ENCODE measurements at places on chromosomes 2 and 18.

- no peak for DNase-seq
These were observed 3.7 kb downstream of the RTP5 start for GRCh38 chr2:241873081-241873802.

GRCh38 chr2:231146665-231147064 lies 21.8 kb upstream of the HTR2B start:
- no peak for DNase-seq

GRCh38 chr2:17475286-17475685 lies 43.0 kb downstream of the RAD51AP2 start:
- no peak for DNase-seq

- DNase-seq = no peak
These were observed 134.3 kb downstream of the KLHL29 start for GRCh38 chr2:23519334-23519651.

- no peak for DNase-seq
These were observed 32.3 kb downstream of the EVA1A start for GRCh38 chr2:75528221-75528977.

- no peak for DNase-seq
These were observed 20.3 kb downstream of the POU3F3 start for GRCh38 chr2:104874230-104874629.

- no peak for DNase-seq
These were observed 29.3 kb upstream of the MEP1B start for GRCh38 chr18:32160547-32160946.

Measured in cortex of kidney (tissue), 1 donor.